NCI-H1092 treated with DMSO at 0.1 percent for 48 hours (cell line): ENCODE measurements at places on chromosomes 1 and 21.
A peak's percentile ranks its signal among the peaks of the same experiment; 100 is the strongest.

- no peak for DNase-seq
Measured at GRCh38 chr1:74641161-74641560, 32.4 kb downstream of the ERICH3 start.

GRCh38 chr1:101122452-101123166, 97.0 kb upstream of the DPH5 start:
- no peak for DNase-seq

GRCh38 chr21:36981049-36981391, 14.6 kb upstream of the HLCS start:
- DNase-seq = no peak

- peak; percentile 65 for DNase-seq
Measured at GRCh38 chr1:206909161-206909882, 12.1 kb downstream of the IL24 start.

GRCh38 chr1:180131510-180131909, 23.2 kb upstream of the QSOX1 start:
- DNase-seq = no peak

- no peak for DNase-seq
Measured at GRCh38 chr1:60936591-60937342, 145.6 kb upstream of the NFIA start.

GRCh38 chr1:27562534-27563340, 41.2 kb downstream of the AHDC1 start:
- no peak for DNase-seq

DNA sequence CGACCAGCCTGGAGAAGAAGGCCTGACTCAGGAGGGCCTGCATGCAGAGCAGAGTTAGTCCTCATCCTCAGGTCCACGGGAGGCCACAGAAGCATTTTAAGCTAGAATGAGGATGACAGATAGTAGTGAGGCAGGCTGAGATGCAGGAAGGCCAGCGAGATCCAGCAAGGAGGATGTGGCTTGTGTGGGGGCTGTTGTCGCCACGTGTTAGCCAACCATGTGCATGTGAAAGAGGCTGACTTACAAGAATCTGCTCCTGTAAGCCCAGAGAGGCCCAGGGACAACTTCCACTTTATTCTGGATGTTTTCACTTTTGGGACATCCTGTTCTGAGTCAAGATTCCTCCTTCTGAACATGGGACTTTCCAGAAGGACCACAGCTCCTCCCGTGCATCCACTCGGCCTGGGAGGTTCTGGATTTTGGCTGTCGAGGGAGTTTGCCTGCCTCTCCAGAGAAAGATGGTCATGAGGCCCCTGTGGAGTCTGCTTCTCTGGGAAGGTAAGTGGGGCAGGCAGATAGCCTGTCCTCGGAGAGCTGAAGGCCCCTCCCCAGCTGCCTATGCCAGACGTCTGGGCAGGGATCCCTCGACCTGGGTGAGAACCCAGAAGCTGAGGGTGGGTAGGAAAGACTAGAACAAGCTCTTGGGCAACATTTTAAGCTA, at the start of gene SLAMF8:
Gene SLAMF8 (plus strand): TSS at position 433 of the 661 bp plus-strand sequence. CDS start 26 bp downstream, at position 459.
- DNase-seq = no peak
